Cortex of kidney (tissue), 1 donor: ENCODE measurements at places on chromosomes 1 and 21.

DNA sequence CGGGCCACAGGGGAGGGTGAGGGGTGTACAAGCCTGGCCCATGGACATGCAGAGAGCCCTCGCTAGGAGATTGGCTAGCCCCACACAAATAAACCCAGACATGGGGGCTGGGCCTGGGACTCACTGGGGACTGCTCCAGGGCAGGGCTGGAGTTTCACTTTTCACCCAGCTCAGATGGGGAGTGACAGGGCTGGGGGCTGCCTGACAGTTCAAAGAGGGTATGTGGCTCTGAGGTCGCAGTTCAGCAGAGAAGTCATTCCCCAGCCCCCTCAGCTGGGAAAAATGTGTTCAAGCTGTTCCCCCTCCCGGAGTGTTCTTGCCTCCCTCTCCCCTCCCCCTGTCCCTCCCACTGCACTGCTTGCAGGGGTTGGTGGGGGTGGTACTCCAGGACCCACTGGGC lies 277.1 kb downstream of the TRABD2B start:
- DNase-seq = no peak

GRCh38 chr1:147579934-147580537 lies 38.7 kb downstream of the BCL9 start:
- no peak for DNase-seq

DNA sequence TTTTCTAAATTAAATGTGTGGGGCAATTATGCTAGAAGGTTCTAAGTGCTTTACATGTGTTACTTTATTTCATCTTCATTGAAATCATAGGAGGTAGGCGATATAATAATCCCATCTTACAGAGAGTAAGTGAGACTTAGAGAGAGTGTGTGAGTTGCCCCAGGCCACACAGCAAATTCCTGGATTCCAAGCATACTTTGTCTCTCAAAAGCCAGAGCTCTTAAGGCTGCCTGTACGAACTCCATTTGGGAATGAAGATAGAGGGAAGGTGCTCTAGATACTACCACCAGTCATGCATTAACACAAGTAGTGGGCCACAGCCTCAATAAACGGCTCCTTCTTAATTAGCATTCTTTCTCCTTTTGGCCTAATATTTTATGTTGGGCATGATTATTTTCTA lies 170.1 kb downstream of the SIPA1L2 start:
- DNase-seq = no peak

DNA sequence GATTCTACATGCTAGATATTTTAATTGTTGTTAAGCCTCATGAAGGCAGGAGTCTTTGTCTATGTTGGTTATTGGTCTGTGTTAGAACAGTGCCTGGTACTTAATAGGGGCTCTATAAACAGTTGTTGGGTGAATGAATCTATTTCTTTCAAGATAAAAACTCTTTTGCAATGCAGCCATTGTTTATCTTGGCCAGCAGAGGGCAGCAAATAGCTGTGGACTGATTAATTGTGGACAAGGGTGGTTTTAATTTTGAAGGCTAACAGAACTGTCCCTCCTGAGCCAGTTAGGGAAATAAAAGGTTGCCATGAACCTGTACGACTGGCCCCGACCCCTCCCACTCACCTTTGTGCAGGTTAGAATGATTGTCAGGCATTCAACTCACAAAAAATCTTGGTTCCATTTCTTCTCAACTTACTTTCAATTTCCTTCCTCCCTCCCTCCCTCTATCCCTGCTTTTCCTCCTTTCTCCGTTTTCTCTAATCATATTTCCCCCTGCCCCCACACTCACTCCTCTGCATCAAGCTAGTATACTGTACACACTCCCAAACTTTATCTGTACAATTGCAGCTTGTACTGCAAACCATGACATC lies 66.3 kb upstream of the DIRAS3 start:
- DNase-seq = no peak

DNA sequence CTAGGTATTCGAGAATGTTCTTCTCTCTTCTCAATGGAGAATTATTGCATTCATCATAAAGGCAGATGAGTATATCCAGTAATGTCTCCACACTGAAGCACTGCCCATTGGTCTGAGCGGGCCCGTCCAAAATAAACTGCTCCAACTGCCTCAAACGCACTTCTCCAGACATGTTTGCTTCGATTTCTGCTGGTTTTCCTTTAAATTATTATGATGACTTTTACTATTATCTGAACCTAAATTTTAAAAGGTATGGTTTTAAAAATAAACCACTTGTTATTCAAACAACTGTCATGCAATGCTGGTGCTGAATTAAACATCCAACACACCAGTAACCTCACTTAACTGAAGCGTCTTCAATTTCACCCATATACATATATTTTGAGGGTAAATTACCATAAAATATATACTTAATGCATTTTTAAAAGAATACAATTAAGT lies 1.3 kb downstream of the CDC42BPA start:
- DNase-seq = no peak

- no peak for DNase-seq
Observed at GRCh38 chr1:166700696-166701095, 138.6 kb upstream of the POGK start.

DNA sequence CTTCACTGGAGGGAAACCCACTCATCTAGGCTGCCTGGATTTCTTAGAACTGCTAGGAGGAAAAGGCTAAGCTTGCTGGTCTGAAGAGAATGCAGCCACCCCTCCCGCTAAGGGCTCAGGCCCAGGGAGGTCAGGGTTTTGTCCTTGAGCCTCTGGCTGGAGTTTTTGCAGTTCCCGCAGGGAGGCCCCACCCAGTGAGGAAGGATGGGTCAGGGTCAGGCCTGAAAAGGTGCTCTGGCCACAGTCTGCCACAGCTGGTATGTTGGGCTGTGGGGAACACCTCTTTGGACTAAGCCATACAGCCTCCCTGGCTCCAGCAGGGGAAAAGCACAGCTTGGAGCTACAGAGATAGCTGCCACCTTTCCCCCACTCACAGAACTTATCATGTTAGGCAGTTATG lies 71.4 kb upstream of the PAPPA2 start:
- no peak for DNase-seq

DNA sequence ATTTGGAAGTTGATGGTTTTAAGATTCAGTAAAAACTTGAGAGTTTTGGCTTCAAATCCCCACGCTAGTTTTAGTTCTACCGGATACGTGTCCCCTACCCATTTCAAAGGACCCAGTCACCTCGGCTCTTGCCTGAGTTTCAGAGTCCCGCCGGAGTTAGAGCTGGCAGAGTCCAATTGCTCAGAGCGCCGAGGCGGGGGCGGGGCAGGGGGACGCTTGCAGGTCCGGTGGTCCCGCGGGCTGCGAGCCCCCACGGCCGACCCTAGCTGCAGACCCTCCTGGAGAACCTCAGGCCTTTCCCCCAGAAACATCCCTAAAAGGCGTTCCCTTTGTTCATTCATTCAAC lies 765 bp upstream of the VPS45 start:
- DNase-seq = no peak

- no peak for DNase-seq
Observed at GRCh38 chr1:15236746-15237145, 10.3 kb upstream of the FHAD1 start.

GRCh38 chr1:119660253-119661083 lies 12.4 kb upstream of the ZNF697 start:
- no peak for DNase-seq
